ENCODE measurements at places on chromosomes 4 and X. TPM values are rescaled to one million over a fixed set of nuclear protein-coding genes. Genes with fewer than 3 reads are reported as not detected.

ANAPC4 gene
- 27.3 TPM for total RNA-seq

SERTM2 gene
- 0.25 TPM for total RNA-seq

VGLL1 gene
- total RNA-seq: not detected

MEPE gene
- total RNA-seq: not detected

GSTCD gene
- total RNA-seq: 15.8 TPM
